ENCODE measurements at places on chromosomes 7 and 10.

DNA sequence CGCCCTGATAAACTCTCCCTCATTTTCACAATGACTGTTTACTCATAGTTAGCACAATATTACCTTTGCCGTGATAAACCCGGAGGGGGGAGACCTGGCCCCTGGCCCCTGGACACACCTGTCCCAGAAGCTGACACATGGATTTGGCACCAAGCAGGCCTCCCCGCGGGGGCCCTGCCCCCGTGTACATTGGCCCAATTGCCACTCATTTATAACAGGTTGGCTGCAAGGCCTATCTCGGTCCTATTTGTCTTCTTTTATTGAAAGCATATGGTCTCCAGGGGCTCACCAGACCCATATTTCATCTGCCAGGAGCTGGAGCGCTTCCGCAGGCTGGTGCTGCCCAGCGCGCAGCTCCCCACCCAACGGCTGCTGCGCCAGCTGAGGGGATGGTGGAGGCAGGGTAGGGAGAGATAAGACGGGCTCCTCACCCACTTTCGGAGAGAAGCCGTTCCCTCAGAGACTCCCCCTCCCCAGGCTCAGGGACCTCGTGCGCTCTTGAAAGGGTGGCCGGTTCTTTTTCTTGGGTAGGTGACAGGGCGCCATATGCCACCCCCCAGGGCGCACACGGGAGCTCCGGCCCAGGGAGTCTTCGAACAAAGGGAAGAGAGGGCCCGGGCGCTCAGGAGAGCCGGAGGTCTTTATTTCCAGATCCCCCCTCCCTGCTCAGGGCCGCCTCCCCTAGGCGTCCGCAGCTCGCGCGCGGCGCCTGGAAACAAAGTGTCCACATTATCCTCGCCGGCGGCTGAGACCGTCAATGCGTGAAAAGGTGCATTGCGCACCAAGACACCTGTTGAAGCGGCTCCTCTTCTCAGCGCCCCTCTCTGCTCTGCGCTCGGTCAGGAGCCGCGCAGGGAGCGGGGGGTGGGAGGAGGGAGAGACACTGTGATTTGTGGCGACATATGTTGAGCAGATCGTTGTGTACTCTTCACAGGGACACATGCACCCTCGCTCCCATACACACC is 4.3 kb upstream of the NEUROG3 start:
- peak; percentile 34 for DNase-seq

- no peak for DNase-seq
Observed at GRCh38 chr7:77428777-77429231, 12.7 kb upstream of the GSAP start.

DNA sequence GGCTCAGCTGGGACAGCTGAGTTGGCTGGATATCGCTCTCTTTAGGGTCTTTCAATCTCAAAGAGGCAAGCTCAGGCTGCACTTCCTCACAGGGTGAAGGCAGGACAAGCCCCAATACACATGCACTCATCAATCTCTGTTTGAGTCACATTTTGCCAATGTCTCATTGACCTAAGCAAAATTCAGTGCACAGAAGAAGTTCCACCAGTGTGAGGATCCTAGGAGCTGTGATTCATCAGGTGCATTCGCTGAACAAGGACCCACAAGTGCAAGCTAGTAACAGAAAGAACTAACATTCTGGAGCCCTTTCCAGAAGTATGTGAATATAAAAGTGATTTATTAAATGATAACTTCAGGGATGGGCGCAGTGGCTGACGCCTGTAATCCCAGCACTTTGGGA is 477.2 kb downstream of the GPAM start:
- DNase-seq = no peak

DNA sequence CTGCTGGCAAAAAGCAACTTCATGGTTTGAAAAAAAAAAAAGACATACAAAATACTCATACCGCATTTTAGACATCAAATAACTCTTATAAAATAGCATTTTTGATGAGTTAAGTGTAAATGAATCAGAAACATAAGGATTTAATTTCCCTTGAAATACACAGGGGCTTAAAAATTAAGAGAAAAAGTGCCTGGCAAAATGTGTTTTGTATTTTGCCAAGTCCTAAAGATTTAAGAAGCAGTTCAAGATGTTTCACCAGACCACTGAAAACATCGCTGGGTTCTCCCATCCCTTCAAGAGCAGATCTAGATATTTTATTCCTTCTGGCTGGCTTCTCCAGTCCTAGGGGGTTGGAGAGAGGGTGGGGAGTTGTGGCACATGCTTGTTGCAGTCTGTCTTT is 396.4 kb downstream of the INHBA start:
- DNase-seq = no peak

GRCh38 chr7:100443096-100443840 is 7.0 kb upstream of the PPP1R35 start:
- DNase-seq = no peak

DNA sequence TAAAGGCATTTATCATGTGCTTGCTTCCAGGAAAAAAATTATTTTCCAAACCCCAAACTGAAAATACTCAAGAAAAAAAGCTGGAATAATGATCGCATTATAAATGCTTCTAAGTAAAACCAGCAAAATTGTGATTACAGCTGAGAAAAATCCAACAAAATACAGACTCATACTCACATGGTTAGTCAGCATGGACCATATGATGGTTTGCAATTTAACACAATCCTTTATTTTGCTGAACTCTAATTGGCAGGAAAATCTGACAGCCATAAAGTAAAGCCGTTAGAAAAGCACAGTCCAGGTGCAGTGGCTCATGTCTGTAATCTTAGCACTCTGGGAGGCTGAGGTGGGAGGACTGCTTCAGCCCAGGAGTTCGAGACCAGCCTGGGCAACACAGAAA is 59.6 kb downstream of the BRI3 start:
- DNase-seq = no peak
